Activated naive CD4-positive, alpha-beta T cell (primary cell): ENCODE measurements at places on chromosomes 12 and 14.

DNA sequence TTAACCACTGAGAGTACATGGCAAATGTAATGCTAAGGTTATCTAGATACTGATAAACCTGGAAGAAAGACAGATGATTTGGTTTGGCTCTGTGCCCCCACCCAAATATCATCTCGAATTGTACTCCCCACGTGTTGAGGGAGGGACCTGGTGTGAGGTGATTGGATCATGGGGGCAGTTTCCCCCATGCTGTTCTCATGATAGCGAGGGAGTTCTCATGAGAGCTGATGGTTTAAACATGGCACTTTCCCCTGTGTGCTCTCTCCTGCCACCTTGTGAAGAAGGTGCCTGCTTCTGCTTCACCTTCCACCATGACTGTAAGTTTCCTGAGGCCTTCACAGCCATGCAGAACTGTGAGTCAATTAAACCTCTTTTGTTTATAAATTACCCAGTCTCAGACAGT is 14.2 kb downstream of the NOXRED1 start:
- no peak for DNase-seq

DNA sequence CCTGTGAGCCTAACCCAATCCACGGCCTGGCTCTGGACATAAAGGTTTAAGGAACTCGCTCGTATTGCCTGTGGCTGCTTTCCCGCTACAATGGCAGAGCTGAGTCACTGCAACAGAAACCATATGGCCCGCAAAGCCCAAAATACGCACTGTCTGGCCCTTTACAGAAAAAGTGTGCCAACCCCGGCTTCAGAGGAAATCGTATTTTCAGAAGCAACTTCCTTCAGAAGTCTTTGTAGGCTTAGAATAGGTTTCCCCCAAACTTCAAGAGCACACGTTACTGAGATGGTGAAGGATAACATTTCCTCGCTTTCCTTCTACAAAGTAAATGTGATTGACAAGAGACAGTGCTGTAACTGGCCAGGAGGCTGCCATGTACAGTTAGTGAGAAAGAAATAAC is 34.8 kb upstream of the TESC start:
- no peak for DNase-seq

DNA sequence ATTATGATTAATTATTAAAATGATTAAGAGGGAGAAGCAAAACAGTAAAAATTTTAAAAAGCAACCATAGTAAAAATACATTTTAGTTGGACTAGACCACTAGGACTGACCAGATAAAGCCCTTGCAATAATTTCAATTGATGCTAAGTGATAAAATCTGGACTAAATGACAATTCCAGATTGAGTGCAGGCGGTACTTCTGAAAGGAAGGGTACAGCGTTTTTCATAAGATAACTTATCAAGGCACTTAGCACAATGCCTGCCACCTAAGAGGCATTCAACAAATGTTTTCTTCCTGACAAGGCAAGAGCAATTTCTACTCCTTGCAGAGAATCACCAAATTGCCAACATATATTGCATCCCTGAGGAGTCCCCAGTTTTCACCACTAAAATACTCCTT is 37.7 kb upstream of the OAS1 start:
- no peak for DNase-seq

DNA sequence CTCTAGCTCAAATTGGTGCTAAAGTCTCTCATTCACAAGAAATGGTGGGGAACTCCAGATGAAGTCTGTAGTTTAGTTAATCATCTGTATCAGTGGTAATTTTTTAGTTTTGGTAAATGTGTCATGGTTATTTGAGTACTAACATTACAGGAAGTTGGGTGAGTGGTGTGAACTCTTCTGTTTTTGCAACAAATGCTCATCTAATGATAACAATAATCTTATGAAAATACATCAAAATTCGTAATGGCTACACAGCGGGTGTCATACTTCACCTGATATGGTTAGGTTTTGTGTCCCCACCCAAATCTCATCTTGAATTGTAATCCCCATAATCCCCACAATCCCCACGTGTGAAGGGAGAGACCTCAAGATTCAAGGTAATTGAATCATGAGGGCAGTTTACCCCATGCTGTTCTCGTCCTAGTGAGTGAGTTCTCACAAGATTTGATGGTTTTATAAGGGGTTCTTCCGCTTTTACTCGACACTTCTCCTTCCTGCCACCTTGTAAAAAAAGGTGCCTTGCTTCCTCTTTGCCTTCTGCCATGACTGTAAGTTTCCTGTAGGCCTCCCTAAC is 209.3 kb upstream of the FOXN3 start:
- DNase-seq = no peak

DNA sequence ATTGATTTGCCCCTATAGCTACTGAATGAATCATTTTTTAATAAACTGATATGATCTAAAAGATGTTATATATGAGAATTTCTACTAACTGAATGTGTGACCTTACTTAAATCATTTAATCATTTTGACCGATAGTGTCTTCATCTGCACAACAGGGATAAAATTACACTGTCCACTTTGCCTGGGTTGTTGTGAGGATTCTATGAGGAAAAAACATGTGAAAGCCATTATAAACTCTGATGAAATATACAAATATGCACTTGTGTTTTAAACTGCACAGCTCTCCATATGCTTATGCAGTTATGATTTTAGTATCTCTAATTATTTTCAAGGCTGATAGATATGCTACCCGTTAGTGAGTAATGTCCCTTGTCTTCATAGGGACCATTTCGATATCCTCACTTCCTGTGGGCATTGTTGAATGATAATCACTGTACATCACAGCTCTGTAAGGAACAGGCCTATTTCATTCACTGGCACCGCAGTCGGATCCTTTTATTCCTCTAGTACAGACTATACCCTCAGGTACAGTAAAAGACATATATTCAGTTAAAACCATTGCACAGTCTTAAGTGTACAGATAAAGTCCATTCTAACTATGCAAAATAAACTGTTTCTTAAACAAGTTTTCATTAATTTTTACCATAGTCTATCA is 88.7 kb upstream of the RAP1B start:
- DNase-seq = no peak
